ENCODE measurements at places on chromosomes 6 and 20.

DNA sequence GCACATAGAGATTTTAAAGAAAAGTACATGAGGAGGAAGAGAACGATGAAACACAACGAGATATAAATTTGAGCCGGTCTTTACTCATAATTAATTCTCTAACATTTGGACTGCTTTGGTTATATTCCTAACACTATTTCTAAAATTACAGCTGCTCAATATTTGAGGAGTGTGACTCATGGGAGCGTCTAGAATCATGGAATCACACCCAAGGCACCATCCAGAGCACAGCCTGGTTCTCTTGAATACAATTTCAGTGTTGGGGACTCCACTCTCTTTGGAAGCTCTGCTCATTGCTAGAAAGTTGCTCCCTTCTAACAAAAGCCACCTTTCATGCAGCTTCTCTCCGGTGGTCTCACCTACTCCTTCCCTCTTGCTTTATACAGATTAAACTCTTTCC lies 64.4 kb downstream of the LY86 start:
- peak; percentile 45 for DNase-seq

- DNase-seq: no peak
Observed at GRCh38 chr6:90485635-90486277, 101.1 kb downstream of the MAP3K7 start.

DNA sequence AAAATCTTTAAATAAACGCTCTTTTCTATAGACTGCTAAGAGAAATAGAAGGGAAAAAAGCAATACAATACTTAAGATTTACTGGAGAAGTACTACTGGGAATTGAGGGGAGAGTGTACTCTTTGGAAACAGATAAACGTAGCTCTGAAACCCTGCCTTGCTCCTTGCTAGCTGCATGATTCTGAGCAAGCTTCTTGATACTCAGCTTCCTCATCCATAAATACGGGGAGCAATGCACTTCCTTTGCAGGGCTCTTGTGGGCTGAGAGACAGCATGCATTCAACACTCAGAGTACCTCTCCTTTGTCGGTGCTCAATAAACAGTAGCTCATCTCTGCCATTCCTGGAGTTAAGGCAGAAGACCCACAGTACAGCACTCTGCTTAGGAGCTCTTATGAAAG lies 159.7 kb downstream of the BTBD9 start:
- no peak for DNase-seq

DNA sequence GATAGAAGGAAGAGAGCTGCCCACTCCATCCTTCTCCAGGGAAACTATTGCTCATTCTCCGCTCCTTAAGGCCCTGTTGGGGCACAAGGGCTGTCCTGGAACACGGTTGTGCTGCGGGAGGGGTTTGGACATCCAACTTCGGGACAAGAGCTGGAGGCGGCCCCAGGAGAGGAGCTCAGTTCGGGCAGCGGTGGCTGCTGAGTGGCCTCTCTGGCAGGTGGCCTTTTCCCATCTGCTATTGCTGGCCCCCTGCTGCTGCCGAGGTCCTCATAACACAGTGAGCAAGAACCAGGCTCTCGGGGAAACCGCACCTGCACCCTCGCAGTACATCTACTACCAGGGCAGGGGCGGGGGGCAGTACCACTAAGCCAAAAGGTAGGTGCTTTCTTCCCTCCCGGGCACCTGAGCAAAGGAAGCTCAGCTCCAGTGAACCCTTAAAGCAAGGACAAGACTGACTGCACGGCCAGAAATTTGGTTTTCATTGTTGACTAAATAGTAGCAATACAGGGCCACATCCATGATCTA lies 63.7 kb downstream of the PSMG4 start:
- DNase-seq: no peak

DNA sequence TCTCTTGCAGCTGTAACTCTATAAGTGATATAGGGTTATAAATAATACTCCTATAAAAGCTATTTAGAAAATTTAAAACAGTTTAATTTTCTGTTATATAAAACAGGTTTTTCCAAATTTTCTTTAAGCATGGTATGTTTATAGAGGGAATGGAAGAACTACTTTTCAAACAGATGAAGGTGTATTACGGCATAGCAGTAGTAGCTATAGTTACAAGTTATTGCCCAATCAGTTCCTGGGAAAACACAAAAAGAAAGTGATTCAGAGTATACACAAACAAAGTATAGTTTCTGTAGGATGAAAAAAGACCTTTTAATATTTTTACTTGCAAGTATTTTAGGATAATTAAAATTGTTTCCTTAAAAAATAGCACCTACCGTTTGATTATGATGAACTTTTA lies 9.8 kb downstream of the SLC17A5 start:
- no peak for DNase-seq

GRCh38 chr6:34601706-34602105 lies 45.6 kb upstream of the SPDEF start:
- peak; percentile 79 for DNase-seq

GRCh38 chr6:139784222-139784769 lies 409.8 kb upstream of the CITED2 start:
- DNase-seq: no peak

GRCh38 chr20:21266191-21266536 lies 37.0 kb upstream of the XRN2 start:
- no peak for DNase-seq

GRCh38 chr20:49247792-49248191 lies 28.6 kb downstream of the DDX27 start:
- no peak for DNase-seq

DNA sequence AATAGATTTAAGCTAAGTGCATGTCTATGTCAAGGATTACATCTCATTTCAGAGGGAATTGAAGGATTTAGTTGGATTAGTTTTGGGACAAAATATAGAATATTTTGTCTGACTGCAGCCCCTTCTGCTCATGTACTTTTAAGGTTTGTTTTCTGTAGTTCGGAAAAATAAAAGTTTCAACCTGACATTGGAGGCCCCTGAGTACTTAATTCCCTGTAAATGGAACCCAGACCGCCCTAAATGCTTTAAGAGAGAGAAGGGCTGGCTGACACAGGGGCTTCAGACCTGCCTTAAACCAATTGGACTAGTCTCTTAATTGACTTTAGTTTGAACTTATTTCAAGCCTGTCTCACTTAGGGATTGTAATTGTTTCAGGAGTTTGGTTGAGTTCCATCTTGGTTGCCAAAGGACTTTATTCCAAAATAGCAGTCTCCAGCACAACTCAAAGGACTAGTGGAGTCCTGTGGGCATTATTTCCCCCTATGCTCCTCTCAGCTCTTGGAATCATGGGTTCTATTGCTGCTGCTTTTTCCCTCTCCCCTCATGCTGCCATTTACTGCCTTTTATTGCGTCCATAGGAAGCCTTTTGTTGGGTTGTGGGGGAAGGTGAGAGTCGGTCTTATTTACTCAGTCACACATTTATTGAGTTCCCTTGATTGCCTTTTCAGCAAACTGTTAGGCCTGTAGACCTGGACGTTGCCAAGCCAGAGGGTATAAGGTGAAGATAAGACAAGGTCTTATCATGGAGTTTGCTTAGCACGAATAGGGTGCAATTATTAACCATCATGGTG lies 14.5 kb downstream of the BRD2 start:
- DNase-seq: no peak

- DNase-seq: peak; percentile 32
Observed at GRCh38 chr20:45545754-45546453, 1.3 kb downstream of the EPPIN start.

DNA sequence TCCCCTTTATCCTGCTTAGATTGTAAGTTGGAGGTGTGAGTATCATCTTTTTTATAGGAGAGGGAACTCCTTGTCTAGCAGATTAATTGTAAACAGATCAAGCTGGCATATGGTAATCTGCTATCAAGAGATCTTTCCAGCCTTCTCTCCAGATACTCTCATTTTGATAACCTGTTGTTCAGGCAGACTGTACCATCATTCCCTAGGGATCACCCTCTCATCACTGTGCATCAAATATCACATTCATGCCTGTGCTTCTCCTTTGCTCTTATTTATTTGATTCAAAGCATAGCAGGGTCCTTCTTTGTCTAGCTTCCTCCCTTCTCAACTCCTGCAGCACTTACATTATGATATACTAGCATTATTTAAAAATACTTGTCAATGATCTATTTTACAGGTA lies 73.8 kb downstream of the LRRC1 start:
- no peak for DNase-seq
